ENCODE measurements at places on chromosomes 12 and 14.

GRCh38 chr14:54116198-54116885 is 159.7 kb upstream of the BMP4 start:
- no peak for DNase-seq

GRCh38 chr14:103428723-103429556 is 43.7 kb downstream of the MARK3 start:
- no peak for DNase-seq

- DNase-seq = no peak
Observed at GRCh38 chr12:101172316-101172715, 37.7 kb downstream of the SLC5A8 start.

GRCh38 chr12:123655420-123655819 is 15.5 kb upstream of the TCTN2 start:
- DNase-seq = no peak
